Omental fat pad (tissue), 4 donors: ENCODE measurements at places on chromosomes 1 and 21. TPM values are rescaled to one million over a fixed set of nuclear protein-coding genes. Genes with fewer than 3 reads are reported as not detected.

DNA sequence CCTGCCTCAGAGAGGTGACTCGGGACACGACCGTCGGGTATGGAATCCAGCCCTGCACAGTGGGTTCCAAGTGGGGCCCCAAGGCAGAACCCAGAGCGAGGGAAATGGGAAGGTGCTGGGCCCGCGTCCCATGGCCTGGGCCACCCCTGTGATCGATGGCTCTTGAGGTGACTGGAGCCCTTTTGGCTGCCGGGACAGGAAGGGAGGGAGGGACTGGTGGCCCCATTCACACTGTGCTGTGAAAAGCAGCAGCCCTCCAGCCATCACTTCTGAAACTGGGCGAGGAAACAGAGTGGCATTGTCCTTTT is 110.4 kb upstream of the IFFO2 start:
- DNase-seq, result no peak

- DNase-seq, result no peak
These were observed 150.0 kb downstream of the ADSS2 start for GRCh38 chr1:244301595-244302130.

- peak; percentile 25 for DNase-seq
These were observed 499 bp upstream of the SH3GLB1 start for GRCh38 chr1:86703696-86704457.

- no peak for DNase-seq
These were observed 56.9 kb downstream of the TIAM1 start for GRCh38 chr21:31287201-31287600.

DNA sequence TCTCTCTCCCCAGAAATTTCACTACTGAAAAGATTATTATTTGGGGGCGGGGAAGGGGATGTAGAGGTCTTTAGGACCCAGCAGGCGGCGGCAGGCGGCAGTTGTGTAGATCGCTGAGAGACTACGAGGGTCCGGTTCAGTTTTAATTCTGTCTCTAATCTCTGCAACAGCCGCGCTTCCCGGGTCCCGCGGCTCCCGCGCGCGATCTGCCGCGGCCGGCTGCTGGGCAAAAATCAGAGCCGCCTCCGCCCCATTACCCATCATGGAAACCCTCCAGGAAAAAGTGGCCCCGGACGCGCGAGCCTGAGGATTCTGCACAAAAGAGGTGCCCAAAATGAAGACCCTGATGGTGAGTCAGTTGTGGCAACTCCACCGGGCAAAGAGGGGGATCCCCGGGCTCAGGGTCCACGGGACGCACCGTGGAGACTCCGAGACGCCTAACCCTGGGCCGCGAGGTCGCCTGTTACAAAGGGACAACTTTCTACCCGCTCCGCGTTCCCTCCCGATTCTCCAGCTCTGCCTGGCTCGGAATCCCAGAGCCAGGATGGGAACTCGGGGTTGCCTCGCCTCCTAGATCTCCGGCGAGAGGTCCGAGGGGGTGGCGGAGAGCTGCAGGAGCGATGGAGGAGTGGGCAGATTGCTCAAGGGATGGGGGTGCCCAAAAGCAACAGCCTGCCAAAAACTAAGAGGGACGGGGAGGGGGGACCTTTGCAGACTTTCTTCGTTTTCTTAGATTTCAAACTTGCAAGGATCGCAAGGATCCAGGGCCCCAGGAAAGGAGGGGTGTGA is at the start of gene ST6GALNAC5:
TSS of gene ST6GALNAC5 (plus strand) at position 139 of the 789 bp plus-strand sequence.
- DNase-seq, result no peak

DNA sequence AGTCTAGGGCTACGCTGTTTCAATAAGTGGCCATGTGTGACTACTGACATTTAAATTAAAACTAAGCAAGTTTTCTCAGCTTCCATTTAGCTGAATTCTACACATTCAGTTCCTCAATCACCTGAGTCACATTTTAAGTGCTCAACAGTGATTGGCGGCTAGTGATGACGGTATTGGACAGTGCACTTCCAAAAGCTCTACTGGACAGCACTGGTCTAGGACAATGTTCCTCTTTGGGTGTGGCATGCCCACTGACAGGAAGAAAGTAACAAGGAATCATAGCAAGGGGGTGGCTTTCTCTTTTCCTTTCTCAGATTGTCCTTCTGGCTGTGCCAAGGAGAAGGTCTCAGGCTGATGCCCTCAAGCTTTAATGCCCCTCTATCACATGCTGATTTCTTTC is 11.7 kb downstream of the IGSF21 start:
- no peak for DNase-seq

DNA sequence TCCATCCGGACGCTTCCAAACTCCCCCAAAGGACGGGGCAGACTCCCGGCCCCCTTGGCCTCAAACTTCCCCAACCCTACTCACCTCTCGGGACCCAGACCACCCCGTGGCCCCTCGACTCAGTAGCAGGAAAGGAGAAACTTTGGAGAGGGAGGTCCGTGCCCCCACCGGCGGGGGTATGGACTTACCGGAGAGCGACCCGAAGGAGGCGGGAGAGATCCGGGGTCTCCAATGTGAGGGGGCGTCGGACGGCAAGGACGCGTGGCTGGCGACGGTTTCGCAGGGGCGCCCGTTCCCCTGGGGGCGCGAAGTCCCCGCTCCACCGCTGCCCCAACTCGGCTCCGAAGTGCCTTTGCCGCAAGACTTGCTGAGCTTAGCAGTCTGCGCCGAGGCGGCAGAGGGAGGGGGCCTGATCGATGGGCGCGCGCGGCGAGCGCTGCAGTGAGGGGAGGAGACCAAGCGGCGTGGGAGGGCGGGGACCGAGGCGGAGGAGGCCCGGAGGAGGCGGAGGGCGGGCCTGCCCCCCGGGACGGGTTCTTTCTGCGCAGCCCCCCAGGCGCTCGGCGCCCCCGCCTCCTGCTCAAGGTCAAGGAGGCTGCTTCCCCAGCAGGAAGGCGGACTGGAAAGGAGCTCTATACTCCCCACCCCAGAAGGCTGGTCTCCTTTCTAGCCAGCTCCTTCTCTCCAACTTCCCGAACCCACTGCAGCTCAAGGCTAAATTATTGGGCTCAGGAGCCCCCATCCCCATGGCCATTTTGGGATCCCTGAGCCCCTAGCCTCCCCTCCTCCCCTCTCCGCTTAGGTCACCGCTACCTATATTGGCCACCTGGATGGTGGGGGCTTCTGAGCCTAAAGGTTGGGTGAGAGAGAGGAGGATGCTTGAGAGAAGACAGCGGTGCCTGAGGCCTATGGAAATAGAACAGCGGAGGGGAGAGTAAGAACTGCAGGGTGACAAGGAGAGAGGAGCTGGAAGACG is at the start of gene SYT2:
TSS of gene SYT2 (minus strand) at position 385 of the 976 bp plus-strand sequence. CDS start 104,682 bp downstream, outside the sequence.
- no peak for DNase-seq

GRCh38 chr1:154756793-154757548 is 113.1 kb downstream of the KCNN3 start:
- DNase-seq, result no peak

- DNase-seq, result no peak
These were observed 19.5 kb downstream of the WDR4 start for GRCh38 chr21:42859891-42860230.

DNA sequence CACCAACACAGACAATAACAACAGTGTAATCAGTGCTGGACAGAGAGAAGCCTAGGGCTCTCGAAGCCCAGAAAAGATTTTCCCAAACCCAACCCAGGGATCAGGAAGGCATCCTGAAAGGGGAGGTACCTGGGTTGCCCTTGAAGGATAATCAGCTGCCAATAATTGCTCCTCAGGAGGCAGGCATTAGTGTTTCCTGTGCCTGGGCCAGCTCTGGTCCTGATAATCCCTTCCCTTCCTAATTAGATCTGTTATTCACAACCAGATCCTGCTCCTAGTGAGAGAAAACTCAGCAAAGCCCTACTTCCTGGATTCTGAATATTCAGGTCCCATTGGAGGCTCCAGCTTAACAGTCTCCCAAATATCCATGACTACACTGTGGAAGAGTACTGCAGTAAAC is 117.4 kb downstream of the DMRTA2 start:
- no peak for DNase-seq

DNA sequence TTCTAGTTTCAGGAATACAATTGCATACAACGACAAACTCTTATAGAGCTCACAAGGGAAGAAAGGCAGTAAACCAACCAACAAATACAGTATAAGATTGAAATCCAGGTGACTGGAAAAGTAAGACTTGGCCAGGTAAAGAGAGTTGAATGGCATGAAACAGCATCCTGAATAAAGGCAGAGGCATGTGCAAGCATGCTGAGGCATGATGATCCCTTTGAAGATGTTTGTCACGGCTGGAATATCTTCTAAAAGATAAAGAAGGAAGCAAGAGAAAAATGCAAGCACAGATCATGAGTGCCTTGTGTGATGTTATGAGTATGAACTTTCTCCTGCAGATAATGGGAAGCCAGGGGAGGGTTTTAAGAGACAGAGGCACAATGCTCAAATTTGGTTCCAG is 83.3 kb upstream of the SPATA6 start:
- DNase-seq, result no peak

- DNase-seq, result no peak
These were observed 18.2 kb downstream of the TRIM67 start for GRCh38 chr1:231180034-231180433.

DNA sequence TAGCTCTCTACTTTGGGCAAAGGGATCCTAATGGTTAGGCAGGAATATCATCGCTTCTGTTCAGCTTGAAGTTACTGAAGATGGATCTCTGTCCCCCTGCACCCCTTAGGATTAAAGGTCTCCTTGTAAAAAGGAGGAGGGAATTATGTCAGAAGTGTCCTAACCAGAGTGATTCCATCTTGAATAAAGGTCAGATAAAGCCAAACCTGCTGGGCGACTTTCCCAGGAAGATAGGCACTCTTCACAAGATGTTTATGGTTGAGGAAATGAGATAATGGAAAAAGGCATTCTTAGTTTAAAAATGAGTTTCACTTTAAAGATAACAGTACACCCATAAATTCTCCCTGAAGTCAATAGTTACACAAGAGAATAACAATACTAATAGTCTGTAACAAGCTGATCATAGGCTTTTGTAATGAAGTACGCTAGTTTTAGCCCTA is 1.7 kb upstream of the NENF start:
- no peak for DNase-seq

GRCh38 chr1:82318921-82319320 is 518.2 kb downstream of the ADGRL2 start:
- no peak for DNase-seq

GRCh38 chr1:21854751-21855131 is 42.7 kb downstream of the LDLRAD2 start:
- DNase-seq, result no peak

DNA sequence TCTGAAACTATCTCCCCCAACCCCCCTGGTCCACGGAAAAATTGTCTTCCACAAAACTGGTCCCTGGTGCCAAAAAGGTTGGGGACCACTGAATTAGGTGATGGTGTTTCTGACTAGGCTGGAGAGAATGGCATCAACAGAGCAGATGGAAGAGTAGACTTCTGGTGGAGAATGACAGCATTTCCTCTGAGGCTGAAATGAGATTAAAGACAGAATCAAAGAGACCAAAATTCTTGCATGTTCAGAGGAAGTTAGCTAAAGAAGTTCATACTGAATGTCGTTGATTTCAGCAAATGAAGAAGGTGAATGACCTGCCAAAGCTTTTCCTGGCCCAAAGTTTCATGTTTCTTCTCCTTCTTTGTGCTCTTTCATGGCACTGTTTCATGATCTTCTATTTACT is 188.2 kb upstream of the RUNX1 start:
- DNase-seq, result no peak

- no peak for DNase-seq
These were observed 54.5 kb upstream of the TIAM1 start for GRCh38 chr21:31398574-31398973.

DNA sequence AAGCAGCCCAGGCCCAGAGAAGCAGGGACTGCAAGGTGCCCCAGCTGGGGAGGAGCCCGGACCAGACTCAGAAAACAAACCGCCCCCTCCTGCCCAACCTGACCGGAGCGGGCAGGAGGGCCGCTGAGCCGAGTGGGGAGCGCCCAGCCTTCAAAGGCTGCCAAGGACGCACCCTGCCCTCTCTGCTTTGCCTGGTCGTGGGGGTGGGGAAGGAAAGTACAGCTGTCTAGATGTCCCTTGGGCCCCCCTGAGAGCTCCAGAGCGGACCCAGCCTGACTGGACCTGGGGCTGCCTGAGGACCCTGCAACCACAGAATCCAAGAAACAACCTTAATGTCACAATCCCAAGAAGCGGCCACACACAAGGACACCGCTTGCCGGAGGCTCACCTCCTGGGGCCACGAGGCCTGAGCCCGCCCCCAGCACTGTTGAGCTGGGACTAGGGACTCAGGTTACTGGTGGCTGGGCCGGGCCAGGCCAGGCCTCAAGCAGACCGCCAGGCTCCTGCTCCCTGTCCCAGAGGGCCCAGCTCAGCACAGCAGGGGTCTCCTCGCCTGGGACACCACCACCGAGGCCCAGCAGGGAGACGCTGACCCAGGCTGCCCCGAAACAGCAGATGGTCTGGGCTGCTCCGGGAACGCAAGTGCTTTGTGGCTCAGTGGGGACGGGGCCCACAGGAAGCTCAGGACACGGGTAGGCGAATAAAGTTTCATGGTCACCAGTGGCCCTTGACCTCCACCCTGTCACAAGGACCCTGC is 1.4 kb downstream of the DVL1 start:
- DNase-seq, result no peak

GRCh38 chr1:100306735-100307313 is 40.8 kb downstream of the RTCA start:
- DNase-seq, result no peak

- no peak for DNase-seq
These were observed 71.8 kb downstream of the DUSP10 start for GRCh38 chr1:221670081-221670480.

- DNase-seq, result no peak
These were observed 30.2 kb downstream of the TMPRSS2 start for GRCh38 chr21:41477641-41478318.

DNA sequence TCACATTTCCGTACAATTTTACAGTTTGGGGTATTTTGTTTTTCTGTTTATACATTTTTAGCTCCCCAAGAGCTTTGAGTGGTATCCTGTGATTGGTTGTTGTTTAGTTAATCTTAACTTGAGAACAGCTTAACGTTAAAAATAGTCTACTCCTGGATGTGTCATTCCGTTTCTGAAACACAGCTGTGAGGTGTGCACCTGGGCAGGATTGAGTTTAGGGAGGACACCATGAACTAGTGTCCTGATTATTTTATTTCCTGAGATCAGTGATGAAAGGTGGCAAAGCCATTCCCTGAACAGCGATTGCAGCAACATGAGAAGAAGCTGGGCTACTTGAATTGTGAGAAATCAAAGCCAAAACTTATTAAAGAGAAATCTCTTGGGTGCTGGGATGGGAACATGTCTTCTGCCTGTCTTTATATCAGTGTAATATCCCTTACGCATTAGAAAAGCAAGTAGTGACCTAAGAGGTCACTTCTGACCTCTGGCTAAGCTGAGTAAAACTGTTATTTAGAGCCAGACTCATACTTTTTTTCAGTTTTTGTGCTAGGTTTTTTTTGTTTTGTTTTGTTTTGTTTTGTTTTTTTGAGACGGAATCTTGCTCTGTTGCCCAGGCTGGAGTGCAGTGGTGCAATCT is 43.4 kb downstream of the ZBTB40 start:
- DNase-seq, result no peak

The KIAA0319L gene
- total RNA-seq, result 38.1 TPM

The ERICH3 gene
- total RNA-seq, result 0.24 TPM

The CFAP141 gene
- not detected for total RNA-seq

The FCRL3 gene
- total RNA-seq, result 0.28 TPM

The CCDC181 gene
- total RNA-seq, result 1.1 TPM

The FYB2 gene
- total RNA-seq, result not detected

The OR2L8 gene
- total RNA-seq, result not detected

The KIRREL1 gene
- total RNA-seq, result 47.2 TPM

The SH2D1B gene
- 0.47 TPM for total RNA-seq

The SOX13 gene
- total RNA-seq, result 18.0 TPM

The CFAP45 gene
- 0.95 TPM for total RNA-seq
